NCI-H1105 (cell line): ENCODE measurements at places on chromosomes 4 and X.

GRCh38 chr4:137905930-137906329 lies 336.2 kb downstream of the SLC7A11 start:
- DNase-seq = no peak

DNA sequence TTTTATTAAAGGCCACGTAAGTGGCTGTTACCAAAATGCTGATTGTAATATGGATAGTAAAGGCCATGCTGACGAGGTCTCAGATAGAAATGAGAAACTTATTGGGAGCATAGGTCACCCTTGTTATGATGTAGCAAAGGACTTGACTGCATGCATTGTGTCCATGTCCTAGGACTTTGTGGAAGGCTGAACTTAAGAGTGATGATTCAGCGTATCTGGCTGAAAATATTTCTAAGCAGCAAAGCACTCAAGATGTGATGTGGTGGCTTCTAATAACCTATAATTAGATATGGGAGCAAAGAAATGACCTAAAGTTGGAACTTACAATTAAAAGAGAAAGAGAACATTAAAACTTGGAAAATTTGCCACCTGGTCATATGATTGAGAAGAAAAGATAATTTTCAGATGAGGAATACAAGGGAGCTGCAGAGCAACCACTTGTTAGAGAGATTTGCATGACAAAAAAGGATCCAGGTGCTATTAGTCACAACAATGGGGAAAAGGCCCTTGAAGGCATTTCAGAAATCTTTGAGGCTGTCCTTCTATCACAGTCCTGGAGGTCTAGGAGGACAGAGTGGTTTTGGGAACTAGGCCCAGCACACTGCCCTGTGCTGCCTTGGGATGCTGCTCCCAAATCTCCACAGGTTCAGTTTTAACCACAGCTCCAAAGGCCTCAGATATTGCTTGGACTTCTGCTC lies 793.7 kb upstream of the LCORL start:
- DNase-seq = no peak

DNA sequence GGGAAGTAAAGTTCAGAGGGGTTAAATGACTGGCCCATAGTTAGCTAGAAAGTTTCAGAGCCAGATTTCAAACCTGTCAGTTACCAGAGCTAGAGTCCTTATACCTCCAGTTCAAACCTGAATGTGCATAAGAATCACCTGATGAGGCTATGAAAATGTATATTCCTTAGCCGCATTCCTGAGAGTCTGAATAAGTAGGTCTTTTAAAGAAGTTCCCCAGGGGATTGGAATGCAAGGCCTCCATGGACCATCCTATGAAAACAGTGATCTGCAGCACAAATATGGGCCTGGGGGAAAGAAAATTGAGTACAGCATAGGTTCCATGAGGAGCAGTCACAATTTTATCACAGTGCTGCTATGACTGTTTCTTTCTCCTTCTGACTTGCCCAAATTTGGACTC lies 263.9 kb upstream of the CXorf66 start:
- no peak for DNase-seq

GRCh38 chr4:146123231-146123630 lies 52.3 kb upstream of the LSM6 start:
- DNase-seq = no peak

DNA sequence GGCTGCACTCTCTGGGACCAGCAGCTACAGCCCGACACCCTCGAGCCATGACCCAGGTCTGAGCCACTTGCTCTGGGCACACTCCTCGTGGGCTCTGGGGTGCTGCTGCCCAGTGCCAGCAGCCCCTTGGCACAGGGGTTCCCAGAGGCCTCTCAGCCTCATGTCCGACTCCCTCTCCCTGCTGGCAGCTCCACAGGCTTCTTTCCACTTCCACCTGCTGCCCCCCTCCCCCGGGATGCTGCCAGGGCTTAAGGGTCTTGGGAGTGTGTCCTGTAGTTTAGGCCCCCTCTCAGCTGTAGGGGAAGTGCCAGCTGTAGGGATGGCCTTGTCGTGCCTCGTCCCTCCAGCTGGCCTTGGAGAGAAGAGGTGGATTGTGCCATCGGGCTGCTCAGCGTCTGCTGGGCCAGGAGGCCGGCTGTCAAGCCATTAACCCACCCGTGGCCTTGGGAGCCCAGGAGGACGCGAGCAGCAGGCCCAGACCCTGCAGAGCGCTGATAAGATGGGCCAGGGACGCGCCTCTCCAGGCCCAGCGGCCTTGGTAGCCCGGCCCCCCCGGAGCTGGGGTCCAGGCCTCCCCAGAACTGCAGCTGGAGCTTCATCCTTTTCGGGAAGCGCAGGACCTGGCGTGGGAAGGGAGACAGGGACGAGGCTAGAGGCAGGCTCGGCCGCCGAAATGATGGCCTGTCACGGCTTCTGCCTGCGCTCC lies 1.0 kb upstream of the USP27X start:
- no peak for DNase-seq

- DNase-seq = peak; percentile 52
Observed at GRCh38 chr4:95190751-95191436, 357.9 kb downstream of the UNC5C start.

DNA sequence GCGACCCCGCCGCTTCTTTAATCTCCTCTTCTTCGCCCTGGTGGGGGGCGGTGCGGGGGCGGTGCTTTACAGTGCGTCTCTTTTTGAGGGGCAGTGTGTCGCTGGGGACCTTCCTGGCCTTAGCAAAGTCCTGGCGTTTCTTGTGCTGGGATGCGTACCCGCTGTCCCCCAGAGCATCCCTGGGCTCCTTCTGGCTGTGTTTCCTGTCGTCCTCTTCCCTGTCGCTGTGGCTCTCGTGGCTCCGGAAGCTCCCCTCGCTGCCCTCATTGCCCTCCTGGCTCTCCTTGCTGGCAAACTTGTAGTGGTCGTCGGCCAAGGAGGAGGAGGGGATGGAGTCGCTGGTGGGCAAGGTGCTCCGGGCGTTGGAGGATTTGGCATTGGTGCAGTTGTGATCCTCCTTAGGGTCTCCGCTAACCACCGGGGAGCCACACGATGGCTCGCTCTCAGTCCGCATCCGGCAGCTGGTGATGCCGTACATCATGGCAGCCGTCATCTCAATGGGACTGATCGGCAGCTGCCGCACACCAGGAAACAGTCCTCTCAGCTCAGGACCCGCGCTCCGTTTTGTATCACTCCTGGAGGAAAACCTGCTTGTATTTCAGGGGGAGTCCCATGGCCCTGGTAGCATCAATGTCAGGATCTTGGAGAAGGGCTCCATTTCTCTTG lies 30.4 kb upstream of the TMSB15A start:
- peak; percentile 21 for DNase-seq

GRCh38 chrX:146454363-146454762 lies 355.2 kb upstream of the CXorf51B start:
- DNase-seq = no peak

DNA sequence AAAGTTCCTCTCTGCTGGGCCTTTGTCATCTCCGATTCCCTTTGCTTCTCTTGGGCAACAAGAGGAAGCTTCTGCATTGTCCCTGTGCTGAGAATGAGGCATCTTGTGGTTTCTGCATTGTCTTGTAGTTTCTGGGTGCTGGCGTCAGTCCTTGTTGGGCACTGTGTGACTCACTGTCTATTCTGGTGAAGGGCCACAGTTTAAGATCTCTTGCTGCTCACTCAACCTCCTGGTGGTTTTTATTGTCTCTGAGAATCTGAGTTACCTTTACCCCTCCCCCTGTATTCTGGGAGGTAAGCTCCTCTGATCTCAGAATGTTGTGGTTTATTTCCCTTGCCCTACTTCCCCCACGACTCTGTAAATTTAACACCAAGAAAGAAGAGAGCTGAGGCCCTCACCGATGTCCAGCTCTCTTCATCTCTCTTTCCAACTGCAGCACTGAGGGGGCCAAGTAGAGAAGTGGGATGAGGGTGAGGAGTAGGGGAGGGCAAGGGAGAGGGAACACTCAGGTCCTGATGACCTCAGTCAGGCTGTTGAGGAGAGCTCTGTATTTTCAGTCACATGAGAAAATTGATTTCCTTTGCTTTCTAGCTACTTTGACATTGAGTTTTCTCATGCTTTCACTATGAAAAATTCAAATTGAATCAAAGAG lies 441.6 kb upstream of the PITX2 start:
- DNase-seq = no peak

GRCh38 chrX:107627838-107628661 lies at the start of gene PRPS1:
TSS of gene PRPS1 (plus strand) at chrX:107628510. CDS start at chrX:107628629, 119 bp downstream.
- peak; percentile 93 for DNase-seq

- no peak for DNase-seq
Observed at GRCh38 chr4:8939840-8940742, 68.5 kb upstream of the HMX1 start.

- DNase-seq = no peak
Observed at GRCh38 chr4:37780444-37781130, 45.9 kb upstream of the PGM2 start.

DNA sequence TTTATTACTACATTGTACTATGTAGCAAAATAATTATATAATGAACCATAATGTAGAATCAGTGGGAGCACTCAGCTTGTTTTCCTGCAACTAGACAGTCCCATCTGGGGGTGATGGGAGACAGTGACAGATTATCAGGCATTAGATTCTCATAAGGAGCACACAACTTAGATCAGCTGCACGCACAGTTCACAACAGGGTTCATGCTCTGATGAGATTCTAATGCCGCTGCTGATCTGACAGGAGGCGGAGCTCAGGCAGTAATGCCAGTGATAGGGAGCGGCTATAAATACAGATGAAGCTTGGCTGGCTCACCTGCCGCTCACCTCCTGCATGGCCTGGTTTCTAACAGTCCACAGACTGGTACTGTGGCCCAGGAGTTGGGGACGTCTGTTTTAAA lies 199.2 kb downstream of the MAB21L2 start:
- DNase-seq = no peak

GRCh38 chrX:125826080-125826479 lies 340.0 kb downstream of the DCAF12L2 start:
- no peak for DNase-seq

GRCh38 chr4:57494821-57495220 lies 384.6 kb upstream of the IGFBP7 start:
- DNase-seq = no peak

DNA sequence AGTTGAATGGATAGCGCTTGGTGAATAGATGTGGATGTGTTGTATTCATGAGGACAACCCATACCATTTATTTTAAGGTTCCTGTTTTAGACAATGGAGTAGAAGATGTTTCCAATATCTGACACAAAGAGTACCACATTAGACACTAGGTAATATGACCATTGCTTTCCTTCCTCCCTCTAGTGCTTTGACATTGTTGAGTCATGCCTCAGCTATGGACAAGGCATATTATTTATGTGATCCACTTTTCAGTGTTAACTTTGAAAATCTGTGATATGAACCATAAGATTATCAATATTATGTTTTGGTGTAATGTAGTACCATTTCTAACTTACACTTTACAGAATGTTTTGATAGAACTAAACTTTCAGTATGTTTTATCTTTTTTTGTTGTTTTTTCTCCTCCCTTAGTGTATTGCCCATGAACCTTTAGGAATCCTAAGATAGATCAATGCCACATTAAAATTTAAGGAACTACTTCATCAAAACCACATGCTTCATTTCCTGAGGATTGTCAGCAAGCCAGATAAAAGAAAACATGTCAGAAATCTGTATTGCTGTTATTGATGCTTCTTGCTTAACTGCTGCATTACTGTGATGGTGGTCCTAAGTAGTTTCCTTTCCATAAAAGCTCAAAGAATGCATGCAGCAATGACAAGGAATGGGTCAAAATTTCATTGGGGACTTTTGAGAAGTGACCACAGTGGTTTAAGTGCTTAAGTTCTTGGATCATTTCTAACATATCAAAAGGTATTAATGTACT lies 105.0 kb downstream of the PCDH7 start:
- DNase-seq = no peak

GRCh38 chr4:5973486-5974220 lies 44.6 kb downstream of the C4orf50 start:
- DNase-seq = no peak

DNA sequence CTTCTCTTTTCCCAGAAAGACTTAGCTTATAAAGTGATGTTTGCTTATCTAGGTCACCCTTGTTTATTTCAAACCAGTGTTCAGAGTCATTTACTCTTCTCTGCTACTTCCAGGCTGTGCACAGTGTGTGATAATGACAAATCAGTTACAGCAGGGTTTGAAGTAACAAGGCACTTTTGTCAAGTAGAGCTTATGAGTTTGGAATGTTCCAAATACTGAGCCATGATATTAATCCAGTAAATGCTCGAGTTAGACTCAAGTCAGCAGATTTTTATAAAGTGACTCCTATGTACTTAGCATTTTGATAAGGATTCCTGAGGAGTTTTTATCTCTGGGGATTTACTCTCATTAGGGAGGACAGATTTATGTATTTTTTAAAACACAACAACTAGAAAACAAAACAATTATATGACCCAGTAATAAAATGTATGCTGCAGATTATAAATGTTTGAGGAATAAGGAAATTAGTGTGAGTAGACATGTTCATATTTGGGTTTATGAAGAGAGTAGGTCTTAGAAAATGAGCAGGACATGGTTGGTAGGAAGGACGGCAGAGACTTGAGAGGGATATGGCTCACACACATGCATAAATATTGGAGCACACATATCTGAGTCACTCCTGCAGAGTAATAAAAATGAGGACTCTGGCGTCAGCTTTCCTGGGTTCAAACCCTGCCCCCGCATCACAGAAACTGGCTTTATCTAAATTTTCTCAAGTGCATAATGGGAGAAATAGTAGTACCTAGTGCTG lies 271.2 kb downstream of the FBXO8 start:
- DNase-seq = no peak

DNA sequence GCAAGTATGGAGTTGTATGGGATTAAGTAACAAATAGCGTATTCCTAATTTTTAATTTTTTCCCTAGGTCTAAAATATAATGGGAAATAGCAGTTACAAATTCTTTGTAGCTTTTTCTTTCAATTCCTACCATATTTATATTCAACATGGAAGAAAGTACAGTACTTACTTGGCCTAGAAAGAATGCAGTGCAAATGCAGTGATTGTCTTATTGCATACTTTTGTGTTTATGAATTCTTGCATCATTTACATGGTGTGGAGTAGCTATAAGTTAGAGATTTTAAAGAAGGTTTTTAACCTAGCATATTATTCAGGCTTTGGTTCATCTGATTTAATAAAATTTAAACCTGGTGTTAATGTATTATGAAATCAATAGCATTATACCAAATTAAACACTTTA lies 263.3 kb downstream of the BMPR1B start:
- no peak for DNase-seq

- DNase-seq = no peak
Observed at GRCh38 chr4:29415771-29416170, 1304.4 kb upstream of the PCDH7 start.

DNA sequence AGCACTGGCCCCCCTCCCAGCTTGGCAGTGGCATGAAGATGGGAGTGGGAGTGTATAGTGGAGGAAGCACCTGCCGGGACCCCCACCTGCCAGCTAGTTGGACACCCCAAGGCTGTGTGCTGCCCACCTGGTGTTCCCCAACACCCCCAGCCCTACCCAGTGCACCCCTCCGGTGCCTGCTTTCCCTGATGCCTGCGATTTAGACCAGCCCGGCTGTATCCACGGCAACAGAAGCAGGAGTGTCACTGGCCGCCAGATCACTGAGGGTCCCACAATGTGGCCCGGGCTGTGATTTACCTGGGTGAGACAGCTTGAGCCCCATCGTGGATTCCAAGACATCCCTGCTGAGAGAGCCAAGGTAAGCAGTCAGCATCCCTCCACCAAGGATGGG lies 533 bp downstream of the GPR173 start:
- no peak for DNase-seq
